ENCODE measurements at places on chromosomes 12 and 14. TPM values are rescaled to one million over a fixed set of nuclear protein-coding genes. Genes with fewer than 3 reads are reported as not detected.

GRCh38 chr12:131860472-131861260 lies 32.5 kb downstream of the MMP17 start:
- H3K36me3 ChIP-seq: no peaks in the 10 kb centered on the region
- peaks cover 7% of the 10 kb centered on the region for H3K27me3 ChIP-seq
- DNase-seq: peak; percentile 57
- peak overlapping the region; percentile 52 for H3K27ac ChIP-seq

- peaks cover 23% of the 10 kb centered on the region for H3K36me3 ChIP-seq
- peaks cover 7% of the 10 kb centered on the region for H3K4me1 ChIP-seq
- DNase-seq: peak; percentile 57
- H3K27me3 ChIP-seq: no peaks in the 10 kb centered on the region
- H3K27ac ChIP-seq: no peak overlapping the region
These were observed 29.1 kb downstream of the MTHFD1 start for GRCh38 chr14:64417055-64417770.

- no peak overlapping the region for H3K27ac ChIP-seq
- peaks cover 60% of the 10 kb centered on the region for H3K27me3 ChIP-seq
- DNase-seq: no peak
These were observed 813 bp upstream of the CCDC184 start for GRCh38 chr12:48182631-48183030.

DNA sequence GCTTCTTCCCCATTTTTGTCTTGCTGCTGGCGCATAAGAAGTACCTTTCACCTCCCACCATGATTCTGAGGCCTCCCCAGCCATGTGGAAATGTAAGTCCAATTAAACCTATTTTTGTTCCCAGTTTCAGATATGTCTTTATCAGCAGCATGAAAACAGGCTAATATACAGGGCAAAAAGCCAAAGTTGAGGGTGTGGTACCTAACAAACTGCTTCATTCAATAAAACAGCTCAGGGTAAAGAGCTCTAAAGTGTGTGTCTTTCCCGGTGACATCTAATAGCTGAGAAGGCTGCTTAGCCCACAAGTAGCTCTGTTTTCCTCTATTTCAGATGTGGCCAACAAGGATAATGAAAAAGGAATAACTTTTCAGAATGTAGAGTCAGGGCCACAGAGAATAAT lies 76.7 kb upstream of the SLC8A3 start:
- H3K4me1 ChIP-seq: no peaks in the 10 kb centered on the region
- no peak for DNase-seq
- no peaks in the 10 kb centered on the region for H3K27me3 ChIP-seq
- no peak overlapping the region for H3K27ac ChIP-seq
- H3K4me3 ChIP-seq: no peak overlapping the region
- no peaks in the 10 kb centered on the region for H3K36me3 ChIP-seq

DNA sequence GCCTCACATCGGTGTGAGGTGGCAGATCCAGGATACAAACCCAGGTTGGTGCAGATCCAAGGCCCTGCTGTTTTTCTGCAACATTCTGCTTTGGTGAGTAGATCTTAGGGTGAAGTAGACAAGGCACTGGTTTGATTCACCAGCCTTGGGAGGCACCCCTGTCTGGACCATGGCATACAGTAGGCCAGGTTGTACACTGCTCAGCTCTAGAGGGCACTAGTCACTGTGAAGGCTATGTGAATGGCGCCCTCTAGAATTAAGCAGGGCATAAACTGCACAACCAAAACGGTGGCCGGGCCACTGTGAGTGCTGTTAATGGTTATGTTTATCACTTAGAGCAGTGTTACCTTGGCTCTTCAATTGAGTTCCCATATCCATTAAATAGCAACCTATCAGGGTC lies 280.6 kb upstream of the PWP1 start:
- H3K4me3 ChIP-seq: no peak overlapping the region
- no peak overlapping the region for H3K27ac ChIP-seq
- no peaks in the 10 kb centered on the region for H3K27me3 ChIP-seq
- no peaks in the 10 kb centered on the region for H3K36me3 ChIP-seq
- peaks cover 6% of the 10 kb centered on the region for H3K4me1 ChIP-seq
- DNase-seq: peak; percentile 36

DNA sequence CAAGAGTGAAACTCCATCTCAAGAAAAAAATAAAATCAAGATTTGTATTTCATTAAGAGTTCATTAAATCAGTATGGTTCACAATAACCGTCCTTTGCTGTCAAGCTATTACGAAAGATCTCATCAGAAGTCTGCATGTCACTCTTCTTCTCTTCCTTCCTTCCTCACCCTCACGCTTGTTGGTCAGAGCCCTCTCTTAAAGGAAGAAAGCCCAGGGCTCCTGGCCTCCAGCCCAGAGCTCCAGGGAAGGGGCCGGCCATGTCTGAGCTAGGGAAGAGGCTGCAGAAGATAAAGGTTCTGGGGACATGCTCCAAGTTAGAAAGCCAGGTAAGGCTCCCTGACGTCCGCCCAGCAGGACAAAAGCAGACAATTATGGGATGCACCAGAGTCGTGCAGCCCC lies 43.1 kb upstream of the DLK1 start:
- H3K27ac ChIP-seq: no peak overlapping the region
- peaks cover 10% of the 10 kb centered on the region for H3K27me3 ChIP-seq
- H3K36me3 ChIP-seq: no peaks in the 10 kb centered on the region
- no peak overlapping the region for H3K4me3 ChIP-seq

Gene RASSF9
- 0.18 TPM for total RNA-seq

Gene KRT74
- total RNA-seq: not detected

Gene KRT8
- total RNA-seq: 14.2 TPM

Gene PTCSC3
- total RNA-seq: not detected

Gene TDRD9
- total RNA-seq: 0.18 TPM

Measured in IMR-90 (cell line).